Thoracic aorta (tissue), 2 donors: ENCODE measurements at places on chromosomes 2 and 18. TPM values are rescaled to one million over a fixed set of nuclear protein-coding genes. Genes with fewer than 3 reads are reported as not detected.
A peak's percentile ranks its signal among the peaks of the same experiment; 100 is the strongest.

GRCh38 chr2:46290078-46290477, 7.1 kb upstream of the EPAS1 start:
- DNase-seq, result no peak

GRCh38 chr2:12513339-12513738, 203.4 kb upstream of the TRIB2 start:
- DNase-seq, result no peak

- DNase-seq, result no peak
Measured at GRCh38 chr18:35564795-35565453, 16.6 kb upstream of the GALNT1 start.

DNA sequence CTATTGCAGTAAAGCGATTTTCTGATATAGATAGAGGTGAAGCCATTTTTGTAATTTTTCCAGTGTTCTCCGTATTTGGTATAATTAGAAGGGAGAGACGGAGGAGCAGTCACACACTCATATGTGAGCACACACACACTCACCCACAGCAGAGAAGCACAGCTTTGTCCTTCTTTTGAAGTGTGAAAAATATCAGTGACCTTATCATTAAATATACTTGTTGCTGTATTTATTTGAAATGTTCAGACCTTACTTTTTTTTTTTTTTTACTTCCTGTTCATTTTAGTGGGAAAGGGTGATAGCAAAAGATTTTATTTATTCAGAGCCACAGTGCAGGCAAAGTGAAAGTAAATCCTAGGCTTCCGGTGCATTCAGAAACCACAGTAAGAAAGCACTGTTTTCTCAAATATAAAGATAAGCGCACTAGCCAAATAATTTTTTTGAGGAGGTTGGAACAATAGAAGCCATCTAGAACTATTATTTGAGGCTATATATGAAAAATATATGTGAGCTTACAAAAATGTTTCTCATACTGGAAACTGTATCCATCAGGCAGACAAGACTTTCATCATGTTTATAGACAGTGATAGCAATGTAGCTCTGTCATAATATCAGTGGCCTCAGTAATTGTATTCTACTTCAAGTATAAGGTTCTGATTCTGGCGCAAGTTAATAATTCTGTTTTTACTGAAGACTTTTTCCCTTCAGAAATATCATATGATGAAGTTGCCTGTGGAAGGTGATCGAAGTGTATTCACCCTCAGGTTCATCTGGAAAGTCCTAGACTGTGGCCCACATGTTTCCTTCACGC, 37.2 kb downstream of the TSHZ1 start:
- no peak for DNase-seq

DNA sequence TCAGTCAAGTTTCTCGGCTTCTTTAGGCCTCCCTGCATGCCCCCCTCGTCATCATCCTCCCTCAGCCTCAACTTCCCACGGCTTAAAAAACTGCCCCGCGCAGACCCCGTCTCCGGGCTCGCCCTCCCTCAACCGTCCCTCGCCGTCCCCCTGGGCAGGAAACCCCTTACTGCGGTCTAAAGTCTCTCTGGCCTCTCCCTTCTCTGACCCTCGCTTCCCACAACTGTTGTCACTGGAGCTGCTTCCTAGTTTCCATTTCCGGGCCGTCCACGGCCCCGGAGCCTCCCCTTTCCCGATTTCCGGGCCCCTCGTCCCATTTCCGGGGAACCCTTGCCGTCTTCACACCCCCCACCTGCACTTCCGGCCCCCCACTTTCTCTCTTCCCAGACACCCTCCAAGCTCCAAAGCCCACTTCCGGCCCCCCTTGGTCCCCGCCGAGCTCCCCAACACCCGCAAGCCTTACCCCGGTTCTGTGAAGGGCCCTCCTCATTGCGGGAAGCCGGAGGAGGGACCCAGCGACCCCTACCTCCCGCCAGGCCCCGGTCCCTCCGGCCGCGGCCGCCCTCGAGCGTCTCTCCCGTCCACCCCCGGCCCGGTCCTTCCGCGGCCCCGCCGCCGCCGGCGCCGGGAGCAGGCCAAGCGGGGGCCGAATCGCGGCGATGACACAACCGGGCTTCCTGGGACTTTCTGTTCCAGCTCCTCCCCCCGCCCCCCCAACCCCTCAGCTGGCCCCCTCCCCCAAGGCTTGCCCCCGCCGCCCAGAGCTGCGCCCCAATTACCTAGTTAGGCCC, 513 bp downstream of the TRIP12 start:
- DNase-seq, result peak; percentile 12

DNA sequence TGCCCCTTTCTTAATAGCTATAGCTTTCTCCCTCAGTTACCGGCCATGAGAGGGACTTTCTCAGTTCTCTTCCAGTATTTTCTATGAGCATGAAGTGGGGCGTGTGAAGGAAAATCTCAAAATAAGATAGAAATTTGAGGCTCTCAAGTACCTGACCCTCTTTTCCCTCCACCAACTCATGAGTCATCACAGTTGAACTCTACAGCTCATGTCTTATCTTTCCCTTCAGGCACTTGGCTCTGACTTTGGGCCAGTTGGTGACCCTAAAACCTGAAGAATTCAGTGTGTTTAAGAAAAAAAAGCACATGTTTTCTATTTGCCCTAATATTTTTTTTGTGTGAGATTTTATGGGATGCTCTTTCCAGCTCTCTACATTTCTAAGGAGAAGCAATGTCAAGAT, 896.7 kb upstream of the ZEB2 start:
- DNase-seq, result no peak

- no peak for DNase-seq
Measured at GRCh38 chr2:225806105-225806504, 406.6 kb downstream of the NYAP2 start.

DNA sequence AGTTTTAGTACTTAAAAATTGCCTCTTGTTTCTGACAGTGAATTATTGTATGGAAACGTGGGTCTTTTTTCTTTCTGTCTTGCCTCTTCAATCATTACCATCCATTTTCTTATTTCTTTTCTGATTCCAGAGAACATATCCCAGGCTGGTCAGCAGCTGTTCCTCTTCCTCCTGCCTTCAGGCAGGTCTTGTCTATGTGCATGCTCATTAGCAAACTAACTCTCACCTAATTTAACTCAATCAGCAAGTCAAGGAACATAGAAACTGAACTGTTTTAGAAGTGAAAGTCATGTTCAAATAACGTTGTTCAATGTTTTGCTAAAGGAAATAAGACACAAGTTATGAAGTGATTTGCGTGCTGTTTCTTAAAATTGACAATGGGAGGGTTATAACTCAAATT, 241.5 kb downstream of the PTGR3 start:
- no peak for DNase-seq

DNA sequence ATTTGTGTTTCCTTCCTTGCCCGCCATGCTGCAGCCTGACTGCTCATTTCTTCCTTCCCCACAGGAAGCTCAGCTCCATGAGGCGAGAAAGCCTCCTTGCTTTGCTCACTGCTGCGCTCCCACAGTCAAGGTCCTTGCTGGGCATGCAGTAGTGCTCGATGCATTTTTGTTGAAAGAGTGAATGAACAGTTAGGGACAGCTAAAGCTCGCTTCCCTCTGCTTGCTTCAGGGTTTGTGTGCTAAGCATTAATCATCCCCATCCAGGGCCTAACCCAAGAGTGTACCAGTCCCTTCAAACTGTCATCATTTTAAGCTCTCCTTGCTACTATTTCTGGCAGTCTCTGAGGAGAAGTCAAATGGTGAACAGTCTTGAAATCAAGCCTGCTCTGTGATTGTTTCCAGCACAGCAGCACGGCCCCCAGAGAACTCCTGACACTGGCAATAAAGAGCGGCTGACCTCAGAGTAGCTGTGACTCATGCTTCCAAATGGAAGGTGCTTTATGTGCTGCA, 171.7 kb upstream of the SOX11 start:
- no peak for DNase-seq

GRCh38 chr18:80197528-80197927, 49.8 kb downstream of the PARD6G start:
- DNase-seq, result no peak

DNA sequence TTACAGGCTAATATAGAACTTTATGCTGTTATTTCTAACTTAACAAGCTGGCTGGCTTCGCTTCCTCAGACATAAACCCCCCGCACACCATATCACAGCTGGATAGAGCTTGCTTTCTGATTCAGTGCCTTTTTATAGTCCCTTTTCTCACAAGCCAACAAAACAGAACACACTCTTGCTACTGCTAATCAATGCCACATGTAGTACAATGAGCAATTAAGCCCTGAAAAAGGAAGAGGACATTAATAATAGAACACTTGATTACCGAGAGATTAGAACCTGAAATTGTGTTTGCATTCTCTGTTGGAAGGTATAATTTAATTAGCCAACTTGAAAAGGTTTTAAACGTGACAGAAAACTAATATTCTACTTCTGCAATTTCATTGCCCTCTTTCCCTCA, 267.7 kb upstream of the CYRIA start:
- no peak for DNase-seq

Gene POTEJ
- total RNA-seq, result not detected

Gene FHL2
- 107 TPM for total RNA-seq

Gene ILKAP
- 28.6 TPM for total RNA-seq

Gene C2orf80
- not detected for total RNA-seq
